ENCODE measurements at places on chromosomes 12 and 14.

DNA sequence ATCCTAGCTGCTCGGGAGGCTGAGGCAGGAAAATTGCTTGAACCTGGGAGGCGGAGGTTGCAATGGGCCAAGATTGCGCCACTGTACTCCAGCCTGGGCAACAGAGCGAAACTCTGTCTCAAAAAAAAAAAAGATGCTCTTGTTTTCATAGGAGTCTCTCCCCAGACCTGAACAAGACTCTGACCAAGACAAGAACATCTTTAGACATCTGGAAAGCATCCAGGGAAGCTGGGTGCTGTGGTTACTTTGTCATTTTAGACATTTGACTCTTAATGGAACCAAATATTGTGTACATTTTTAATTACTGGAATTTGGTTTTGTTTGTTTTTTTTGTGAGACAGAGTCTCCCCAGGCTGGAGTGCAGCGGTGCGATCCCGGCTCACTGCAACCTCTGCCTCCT, 21.1 kb upstream of the ATF1 start:
- no peak for DNase-seq

- DNase-seq, result no peak
Observed at GRCh38 chr12:64010069-64010686, 165.7 kb downstream of the SRGAP1 start.

- DNase-seq, result no peak
Observed at GRCh38 chr12:21940549-21941505, at the start of gene ABCC9. Gene ABCC9, minus strand, starts transcription at chr12:21941426. Its CDS starts 4,752 bp downstream, at chr12:21936674.

DNA sequence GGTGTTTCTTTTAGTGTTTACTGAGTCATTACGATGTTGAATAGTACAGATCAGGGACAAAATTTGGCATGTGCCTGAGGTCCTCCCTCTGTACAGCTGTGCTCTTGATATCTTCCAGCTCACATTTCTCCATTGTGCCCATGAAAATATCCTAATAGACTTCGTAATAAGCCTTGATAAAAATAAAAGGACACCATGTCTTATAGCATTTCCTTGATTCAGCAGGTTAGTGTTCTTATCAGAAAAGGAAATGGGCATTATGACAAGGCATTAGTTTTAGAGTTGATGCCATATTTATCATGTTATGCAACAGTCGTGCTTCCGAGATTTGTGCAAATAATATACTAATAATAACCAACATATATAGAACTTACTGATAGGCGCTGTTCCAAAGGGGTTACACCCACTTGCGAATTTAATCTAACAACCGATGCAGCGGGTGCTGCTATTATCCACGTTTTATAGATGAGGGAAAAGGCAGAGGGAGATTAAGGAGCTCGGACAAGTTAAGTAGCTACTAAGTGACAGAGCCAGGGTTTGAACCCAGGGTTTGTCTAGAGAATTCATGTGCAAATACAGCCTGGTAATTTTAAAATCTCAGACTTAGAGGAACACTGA, 15.1 kb upstream of the WNK1 start:
- no peak for DNase-seq

DNA sequence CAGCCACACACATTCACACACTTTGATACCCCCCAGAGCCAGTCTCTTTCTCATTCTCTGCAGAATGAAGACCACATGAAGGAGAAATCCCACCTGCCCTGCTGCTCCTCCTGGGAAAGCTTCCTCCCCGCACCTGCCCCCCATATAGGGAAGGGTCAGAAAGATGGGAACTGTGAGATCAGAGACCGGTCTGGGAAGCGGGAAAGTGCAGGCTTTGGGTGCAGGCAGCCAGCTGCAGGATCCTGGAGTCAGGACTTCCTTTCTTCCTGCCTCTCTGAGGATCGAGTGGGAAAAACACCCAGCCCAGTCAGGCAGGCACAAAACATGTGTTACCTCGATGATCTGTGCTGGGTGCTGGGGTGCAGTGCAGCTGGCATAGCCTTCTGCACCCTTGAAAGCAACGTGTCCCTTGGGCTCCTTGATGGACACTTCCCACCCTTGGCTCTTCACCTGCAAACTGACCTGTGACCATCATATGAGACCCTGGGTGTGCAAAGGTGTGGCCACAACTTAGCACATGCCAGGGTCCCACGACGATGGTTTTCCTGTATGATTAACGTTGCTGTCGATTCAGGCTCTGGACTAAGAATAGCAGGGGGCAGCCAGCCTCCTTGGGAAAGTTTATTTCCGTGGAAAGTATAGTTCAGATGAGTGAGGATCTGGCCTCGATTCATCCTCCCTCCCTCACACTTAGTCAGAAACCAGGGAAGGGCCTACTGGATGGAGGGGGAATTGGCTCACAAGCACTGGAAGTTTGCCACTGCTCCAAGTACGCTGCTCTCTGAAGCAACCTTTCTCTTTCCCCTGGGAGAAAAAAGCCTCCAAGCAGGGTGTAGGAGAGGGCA, 105.4 kb upstream of the MED13L start:
- DNase-seq, result no peak

DNA sequence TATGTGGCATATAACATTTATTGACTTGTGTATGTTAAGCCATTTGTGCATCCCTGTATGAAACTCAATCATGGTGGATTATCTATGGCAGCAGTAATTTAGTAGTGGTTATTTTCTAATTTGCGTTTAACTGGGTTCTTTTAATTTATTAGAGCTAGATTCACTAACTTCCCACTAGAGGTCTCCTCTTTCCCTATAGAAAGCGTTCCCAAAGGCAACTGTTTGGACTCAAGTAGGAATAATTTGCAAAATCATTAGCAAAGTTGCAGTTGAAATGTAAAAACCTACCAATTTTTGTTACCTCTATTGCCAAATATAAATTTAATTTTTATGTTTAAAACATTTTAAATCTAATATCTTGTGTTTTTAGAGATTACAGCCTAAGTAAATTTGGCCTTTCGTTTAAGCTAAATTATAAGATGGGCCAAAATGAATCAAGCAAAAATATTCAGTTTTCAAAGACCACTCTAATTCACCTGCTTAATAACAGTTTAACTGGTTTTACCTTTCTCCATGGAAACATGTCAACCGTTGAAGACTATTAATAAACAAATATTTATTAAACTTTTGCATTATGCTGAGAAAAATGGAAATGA, 6.0 kb downstream of the DMAC2L start:
- no peak for DNase-seq

- no peak for DNase-seq
Observed at GRCh38 chr12:122899887-122900286, 4.0 kb upstream of the VPS37B start.

- DNase-seq, result no peak
Observed at GRCh38 chr12:108337235-108338223, 1.6 kb downstream of the CMKLR1 start.

- no peak for DNase-seq
Observed at GRCh38 chr12:121713793-121714192, 1.2 kb downstream of the TMEM120B start.

DNA sequence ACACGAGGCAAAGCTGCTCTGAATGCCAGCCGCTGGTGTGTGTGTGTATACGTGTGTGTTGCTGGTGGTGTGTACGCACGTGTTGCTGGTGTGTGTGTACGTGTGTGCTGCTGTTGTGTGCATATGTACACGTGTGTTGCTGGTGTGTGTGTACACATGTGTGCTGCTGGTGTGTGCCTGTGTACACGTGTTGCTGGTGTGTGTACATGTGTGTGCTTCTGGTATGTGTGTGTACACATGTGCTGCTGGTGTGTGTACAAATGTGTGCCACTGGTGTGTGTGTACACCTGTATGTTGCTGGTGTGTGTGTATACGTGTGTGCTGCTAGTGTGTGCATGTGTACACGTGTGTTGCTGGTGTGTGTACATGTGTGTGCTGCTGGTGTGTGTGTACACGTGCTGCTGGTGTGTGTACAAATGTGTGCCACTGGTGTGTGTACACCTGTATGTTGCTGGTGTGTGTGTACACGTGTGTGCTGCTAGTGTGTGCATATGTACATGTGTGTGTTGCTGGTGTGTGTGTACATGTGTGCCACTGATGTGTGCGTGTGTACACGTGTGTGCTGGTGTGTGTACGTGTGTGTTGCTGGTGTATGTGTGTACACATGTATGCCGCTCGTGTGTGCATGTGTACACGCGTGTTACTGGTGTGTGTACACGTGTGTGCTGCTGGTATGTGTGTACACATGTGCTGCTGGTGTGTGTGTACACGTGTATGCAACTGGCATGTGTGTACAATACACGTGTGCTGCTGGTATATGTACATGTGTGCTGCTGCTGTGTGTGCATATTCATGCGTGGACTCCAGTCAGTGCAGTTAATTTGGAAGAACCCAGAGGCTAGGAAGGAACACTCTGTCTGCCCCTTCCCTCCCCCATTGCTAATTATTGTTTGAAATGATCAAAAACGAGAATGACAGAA, 47.2 kb downstream of the CACNA2D4 start:
- no peak for DNase-seq

- no peak for DNase-seq
Observed at GRCh38 chr12:127294651-127295210, 972.2 kb upstream of the TMEM132C start.

Measured in stimulated activated CD8-positive, alpha-beta memory T cell treated with anti-CD3 and anti-CD28 coated beads, Interleukin-7, amount 100 ng/mL, for 1 hour (primary cell).